Amniotic epithelial cell (primary cell): ENCODE measurements at places on chromosomes 1 and 21.
A peak's percentile ranks its signal among the peaks of the same experiment; 100 is the strongest.

DNA sequence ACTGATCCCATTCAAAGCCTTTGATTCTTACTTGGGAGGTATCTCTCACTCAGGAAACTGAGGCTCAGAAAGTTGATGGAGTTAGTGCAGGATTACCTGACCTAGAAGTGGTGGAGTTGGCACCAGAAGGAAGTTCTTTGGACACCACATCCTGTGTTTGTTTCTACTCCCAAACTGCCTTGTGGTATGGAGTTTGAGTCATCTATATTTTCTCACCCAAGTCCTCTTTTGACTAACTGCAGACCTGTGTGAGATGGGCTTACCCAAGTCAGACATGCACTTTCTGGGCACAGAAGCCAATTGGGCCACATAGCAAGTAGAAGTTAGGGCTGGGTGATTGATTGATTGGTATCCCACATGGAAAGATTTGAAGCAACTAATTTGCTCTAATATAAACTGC is 36.1 kb downstream of the FGGY start:
- DNase-seq = peak; percentile 91

GRCh38 chr21:33734818-33735217 is 92.5 kb downstream of the ITSN1 start:
- no peak for DNase-seq

GRCh38 chr1:208445758-208446203 is 201.6 kb upstream of the PLXNA2 start:
- no peak for DNase-seq

DNA sequence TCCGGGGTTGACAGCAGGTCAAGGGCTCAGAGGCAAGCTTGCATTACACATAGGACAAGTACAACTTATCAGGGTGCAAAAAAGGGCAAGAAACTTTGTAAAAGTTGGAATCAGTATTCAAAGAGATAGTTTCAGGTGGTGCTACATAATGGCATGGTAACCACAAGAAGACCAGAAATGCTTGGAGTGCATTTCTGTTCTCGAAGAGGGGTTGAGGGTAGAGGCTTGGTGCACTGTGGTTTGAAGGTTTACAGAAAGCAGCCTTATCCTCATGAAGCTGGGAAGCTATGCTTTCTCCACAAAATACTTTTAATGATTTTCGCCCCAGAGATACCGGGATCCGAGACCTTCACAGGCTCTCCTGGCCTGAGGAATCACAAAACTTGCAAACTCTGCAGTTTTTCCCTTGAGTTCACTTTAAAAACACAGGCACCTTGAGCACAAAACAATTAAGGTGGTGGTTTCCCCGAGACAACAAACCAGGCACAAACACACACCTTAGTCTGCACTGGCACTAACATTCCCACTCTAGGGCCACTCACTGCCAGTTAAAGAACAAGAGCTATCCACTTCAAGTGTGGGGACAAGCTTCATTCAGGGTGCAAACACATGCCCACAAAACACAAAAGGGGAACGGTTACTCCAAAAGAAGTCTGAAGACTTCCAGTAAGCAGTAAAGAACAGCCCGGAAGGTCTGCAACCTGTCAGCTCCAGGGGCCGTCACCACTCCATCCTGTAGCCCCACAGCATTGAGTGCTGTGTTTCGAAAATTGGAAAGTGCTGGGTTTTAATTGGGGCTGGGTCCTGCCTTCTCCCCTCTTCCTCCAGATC is 29.8 kb upstream of the NFIA start:
- no peak for DNase-seq

DNA sequence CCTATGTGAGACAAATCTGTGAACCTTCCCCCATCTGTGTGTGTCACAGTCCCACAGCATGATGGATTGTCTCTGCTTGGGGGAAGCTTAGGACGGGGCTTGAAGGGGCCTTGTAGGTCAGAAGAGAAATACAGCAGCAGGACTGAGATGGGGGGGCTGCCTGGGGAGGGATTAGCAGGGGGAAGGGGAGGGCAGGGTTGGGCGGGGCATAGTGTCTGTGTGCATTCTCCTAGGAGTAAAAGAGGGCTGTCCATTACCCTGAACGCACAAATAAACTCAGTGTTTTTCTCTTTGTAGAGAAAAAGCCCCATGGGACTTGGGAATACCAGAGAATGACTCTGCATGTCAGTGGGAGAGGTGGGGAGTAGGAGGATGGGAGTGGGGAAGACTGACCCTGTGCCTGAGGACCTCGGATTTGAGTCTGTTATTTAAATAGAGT is 16.4 kb downstream of the RNF220 start:
- no peak for DNase-seq

GRCh38 chr1:2789986-2790581 is 11.4 kb downstream of the TTC34 start:
- DNase-seq = no peak
